ENCODE measurements at places on chromosomes 12 and 14.

DNA sequence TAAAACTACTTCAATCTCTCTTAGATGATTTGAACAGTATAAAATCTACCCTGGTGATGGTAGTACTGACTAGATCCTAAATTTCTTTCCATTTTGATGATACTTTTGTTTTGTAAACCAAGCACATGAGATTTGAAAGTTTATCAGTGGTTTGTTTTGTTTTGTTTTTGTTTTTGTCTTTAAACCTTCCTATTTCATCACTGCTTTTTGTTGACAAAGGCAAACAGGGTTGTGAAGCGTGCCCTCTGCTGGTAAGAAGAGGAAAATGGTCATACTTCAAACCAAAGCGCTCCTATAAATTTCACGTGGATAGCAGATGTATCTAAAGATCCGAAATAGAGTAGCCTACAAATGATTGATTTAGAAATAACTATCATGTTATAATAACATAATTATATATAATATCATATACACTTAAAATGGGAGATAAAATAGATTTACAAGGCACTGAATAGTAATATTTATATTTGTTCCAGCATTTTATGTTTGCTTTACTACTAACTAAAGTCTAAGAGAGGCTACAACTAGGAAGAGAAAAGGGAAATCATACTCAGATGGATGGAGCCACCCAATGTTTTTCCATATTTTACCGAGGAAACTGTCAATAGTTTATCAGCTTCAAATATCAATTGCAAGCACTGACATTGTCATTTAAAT, 254.0 kb upstream of the USP15 start:
- DNase-seq: peak; percentile 2

DNA sequence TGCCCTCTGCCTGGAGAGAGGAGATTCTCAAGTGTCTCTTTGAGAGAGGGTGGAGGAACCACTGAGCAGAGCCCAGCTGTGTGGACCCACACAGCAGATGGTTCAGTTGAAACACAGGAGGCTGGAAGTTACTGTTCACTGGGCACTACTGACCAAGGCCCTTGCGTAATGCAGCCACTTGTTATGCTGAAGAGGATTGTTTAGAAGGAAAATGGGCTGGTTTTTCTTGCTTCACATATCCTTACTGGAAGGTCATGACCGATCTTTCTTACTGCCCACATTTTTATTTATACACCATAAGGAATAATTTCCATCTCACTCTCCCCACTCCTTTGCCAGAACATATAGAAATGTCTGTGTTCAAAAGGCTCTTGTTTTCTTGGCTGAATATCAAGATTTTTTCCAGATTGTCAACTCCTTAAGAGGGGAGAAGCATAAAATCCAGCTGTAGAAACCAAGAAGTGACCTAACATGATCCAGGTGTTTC, 375.1 kb upstream of the DDHD1 start:
- DNase-seq: no peak

- DNase-seq: no peak
These were observed 329.9 kb downstream of the BMP4 start for GRCh38 chr14:53626761-53627160.

GRCh38 chr12:100862676-100863075, 68.1 kb downstream of the ANO4 start:
- no peak for DNase-seq

DNA sequence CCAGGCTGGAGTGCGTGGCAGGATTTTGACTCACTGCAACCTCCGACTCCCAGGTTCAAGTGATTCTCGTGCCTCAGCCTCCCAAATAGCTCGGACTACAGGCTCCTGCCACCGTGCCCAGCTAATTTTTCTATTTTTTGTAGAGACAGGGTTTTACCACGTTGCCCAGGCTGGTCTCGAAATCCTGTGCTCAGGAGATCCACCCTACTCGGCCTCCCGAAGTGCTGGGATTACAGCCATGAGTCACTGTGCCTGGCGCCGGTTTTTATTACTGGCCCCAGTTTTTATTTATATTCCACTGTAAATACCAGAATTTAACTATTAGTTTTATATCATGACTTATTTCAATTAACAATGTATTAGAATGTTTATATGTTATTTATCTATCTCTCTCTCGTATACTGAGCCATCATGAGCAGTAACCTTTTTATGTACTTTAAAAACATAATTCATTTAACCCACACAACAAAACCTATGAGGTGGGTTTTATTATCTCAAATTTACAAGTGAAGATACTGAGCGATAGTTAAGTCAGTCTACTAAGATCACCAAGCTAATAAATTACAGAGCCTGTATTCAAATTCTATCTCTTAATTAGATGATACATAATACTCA, 47.8 kb downstream of the HECTD1 start:
- no peak for DNase-seq

GRCh38 chr14:34498684-34499412, 36.8 kb upstream of the SPTSSA start:
- DNase-seq: no peak

All from activated CD4-positive, CD25-positive, alpha-beta regulatory T cell (primary cell).